ENCODE measurements at places on chromosomes 1 and 21. TPM values are rescaled to one million over a fixed set of nuclear protein-coding genes. Genes with fewer than 3 reads are reported as not detected.

TMOD4 gene
- 0.66 TPM for total RNA-seq

TMPRSS15 gene
- not detected for total RNA-seq

VANGL2 gene
- total RNA-seq = 8.1 TPM

DNA sequence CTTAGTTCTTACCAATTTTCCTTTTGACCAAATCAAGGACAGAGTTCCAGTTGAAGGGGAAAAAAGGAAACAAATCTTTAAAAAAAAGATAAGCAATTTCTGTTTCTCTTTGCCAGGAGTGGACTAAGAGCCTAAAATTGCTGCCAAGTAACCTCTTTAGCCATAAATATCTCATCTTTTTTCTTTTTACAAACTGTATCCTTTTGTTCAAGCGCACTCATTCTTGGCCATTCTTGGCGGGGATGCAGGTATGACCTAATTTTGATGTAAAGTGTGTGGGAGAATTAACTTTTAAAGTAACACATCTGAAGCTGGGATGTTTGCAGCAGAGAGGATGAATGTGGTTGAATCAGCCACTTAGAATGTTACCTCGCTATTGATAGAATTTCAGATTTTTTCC is 13.4 kb upstream of the KIF1B start:
- DNase-seq = no peak

- no peak for DNase-seq
Observed at GRCh38 chr1:48771561-48771960, 5.1 kb downstream of the BEND5 start.

DNA sequence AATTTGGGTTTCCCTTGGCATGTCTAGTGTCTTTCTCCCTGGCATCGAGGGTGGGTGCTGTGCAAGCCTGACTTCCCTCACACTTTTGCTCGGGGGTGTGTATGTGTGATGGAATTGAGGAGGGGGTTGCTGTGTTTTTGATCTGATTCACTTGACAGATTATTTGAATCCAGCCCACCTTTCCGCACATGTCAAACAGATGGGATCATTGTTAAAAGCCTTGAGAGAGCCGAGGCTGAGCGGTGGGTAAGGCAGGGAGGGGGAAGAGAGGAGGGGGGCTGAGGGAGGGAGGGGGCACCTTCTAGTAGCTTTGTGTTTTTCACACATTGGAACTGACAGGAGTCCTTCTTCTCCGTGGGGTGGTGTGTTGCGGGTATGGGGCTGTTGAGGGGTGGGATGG is 90.0 kb downstream of the PAPPA2 start:
- no peak for DNase-seq

EFHD2 gene
- total RNA-seq = 37.5 TPM

GRCh38 chr1:25549273-25550154 is 6.1 kb downstream of the LDLRAP1 start:
- peak; percentile 93 for DNase-seq

DNA sequence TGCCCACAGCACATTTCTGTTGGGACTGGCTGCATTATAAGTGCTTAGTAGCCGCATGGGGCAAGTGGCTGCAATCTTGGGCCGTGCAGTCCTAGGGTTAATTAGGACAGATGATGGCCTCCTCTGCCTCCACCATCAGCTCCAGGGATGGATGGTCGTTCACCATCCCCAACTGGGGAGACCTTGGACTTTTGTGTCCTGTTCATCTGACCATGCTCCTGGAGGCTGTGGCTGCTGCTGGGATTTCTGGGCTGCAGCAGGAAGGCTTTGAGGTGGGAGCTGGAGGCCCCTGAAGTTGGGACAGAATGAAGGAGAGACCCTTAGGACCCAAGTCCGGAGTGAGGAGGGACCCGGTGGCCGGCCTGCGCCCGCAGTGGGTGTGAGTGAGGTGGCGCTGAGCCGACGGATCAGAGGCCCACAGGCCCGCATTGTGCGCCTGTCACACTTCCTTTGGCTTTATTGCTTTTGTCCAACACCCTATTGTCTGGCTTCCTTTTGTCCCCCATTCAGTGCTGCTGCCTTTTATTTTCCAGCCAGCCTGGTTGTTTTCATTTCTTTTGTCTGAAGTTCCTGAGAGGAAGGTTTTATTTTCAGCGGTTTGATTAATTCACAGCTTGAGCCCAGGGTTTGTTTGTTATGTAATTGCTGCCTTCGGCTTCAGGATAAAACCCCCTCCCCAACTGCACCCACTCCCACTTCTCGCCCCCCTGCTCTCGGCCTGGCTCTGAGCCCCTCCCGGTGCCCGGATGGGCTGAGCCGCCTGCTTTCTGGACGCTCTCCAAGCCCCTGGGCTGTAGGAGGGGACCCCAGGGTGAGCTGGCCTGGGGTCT is 35.6 kb downstream of the SOX13 start:
- DNase-seq = no peak

DNA sequence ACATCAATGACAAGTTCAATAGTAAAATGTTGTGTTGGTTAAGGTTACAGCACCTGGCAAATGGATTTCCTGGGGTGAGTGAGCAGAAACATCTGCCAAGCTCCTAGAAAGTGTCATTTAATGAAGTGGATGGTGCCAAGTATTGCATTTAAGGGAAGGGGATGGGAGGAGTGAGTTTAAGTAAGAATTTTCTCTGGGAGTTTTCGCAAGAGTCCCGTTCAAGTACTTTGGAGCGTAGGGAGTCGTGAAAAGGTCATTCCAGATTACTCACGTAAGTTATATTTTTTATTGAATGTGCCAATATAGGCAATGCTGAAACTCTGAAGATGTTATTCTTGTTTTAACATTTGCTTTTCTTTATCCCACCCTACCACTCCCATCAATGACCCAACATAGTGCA is 117.4 kb upstream of the RAB3GAP2 start:
- DNase-seq = no peak

- no peak for DNase-seq
Observed at GRCh38 chr1:59605184-59605583, 209.6 kb upstream of the HOOK1 start.

PTGER3 gene
- 9.0 TPM for total RNA-seq

DNA sequence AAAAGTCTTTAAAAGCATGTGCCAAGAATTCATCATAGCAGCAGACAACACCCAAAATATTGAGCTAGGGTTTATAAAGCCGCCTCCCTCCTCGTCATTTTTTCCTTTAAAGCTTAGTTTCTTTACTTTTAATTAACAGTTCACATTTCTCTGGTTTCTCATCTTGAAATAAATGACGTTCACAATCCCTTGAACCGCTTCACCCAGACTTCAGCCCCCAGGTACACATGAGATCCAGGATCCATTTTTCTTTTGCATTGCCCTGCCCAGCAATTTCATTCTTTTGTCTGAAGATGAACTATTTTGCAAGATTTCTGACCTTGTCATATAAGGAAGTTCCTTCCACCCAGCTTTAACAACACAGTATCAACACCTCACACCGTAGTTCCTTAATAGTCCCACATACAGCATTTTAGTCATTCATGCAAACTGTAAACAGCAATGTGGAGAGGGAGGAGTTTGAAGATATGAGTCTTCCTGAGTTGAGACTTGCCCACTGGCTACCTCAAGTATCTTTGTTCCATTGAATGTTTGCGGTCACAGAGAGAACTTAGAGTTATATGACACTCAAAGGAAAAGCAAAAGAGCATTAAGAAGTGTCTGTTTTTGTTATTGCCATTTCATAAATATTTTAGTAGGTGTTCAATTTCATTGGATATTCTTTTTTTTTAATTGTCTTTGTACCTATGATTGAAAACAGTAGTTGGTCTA is 35.3 kb upstream of the CACYBP start:
- DNase-seq = no peak

GRCh38 chr1:198700396-198700795 is 61.6 kb downstream of the PTPRC start:
- no peak for DNase-seq

IL10 gene
- 2.5 TPM for total RNA-seq

DNA sequence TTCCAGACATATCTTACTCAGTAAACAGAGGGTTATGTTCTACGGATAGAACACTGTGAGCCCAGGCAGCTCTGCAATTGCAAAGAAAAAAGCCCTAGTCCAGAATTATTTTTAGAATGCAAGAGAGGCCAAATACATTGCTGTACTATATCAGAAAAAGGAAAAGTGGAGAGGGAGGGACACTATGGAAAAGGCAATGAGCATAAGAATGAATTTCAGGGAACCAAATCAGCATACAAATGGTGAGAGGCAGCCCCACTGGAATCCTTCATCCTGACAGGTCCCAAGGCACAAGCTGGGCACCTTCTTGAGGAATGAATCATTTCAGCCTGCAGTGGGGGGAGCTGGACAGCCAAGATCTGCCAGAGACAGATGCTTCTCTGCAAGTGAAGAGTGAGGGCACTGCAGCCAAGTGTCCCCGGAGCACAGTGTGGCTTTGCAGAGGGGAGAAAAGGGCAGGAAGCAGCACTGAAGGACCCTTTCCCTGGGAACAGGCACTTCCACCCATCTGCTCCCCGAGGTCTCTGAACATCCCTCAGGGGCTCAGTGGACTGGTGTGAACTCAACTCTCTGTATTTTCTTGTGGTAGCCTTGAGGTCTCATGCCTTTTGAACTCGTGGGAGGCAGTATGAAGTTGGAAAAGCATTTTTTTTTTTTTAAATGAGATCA is 115.6 kb downstream of the XCL2 start:
- no peak for DNase-seq

DNA sequence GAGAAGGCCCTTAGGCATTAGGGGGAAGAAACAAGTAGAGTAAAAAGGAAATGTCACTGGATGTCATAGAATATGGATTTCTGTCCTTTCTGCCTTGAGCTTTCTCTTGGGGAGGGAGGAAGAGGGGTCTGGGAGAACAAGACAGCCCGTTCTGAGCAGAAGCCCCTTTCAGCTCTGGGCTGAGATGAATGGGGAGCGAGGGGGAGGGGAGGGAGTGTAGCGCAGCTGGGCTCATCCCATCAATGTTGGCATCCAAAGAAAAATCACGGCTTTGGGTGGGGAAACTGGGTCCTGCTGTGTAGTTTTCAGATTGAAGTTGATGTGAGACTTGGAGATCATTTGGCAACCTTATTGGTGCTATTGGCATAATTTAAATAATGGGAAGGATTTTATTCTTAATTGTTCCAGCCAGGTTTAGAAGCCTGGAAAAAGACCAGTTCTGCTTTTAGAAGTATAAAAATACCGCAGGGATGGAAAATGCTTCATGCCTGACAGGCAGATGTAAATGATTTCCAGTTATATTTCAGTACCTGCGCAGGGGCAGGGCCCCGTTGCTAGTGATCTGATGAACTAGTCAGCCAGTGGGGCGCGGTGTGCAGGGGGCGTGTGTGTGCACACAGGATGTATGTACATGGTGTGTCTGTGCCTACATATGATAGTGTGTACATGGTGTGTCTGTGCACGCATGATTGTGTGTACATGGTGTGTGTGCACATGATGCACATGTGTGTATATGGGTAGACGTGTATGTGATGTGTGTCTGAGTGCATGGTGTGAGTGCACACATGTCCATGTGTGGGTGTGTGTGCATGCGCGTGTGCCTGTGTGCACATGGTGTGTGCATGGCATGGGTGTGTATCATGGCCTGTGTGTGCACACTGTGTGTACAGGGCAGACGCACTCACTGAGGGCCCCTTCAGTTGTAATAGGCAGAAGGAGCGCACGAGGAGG is 36.0 kb downstream of the ABCG1 start:
- no peak for DNase-seq

GRCh38 chr1:84936116-84936810 is 43.3 kb upstream of the LPAR3 start:
- peak; percentile 89 for DNase-seq

DNA sequence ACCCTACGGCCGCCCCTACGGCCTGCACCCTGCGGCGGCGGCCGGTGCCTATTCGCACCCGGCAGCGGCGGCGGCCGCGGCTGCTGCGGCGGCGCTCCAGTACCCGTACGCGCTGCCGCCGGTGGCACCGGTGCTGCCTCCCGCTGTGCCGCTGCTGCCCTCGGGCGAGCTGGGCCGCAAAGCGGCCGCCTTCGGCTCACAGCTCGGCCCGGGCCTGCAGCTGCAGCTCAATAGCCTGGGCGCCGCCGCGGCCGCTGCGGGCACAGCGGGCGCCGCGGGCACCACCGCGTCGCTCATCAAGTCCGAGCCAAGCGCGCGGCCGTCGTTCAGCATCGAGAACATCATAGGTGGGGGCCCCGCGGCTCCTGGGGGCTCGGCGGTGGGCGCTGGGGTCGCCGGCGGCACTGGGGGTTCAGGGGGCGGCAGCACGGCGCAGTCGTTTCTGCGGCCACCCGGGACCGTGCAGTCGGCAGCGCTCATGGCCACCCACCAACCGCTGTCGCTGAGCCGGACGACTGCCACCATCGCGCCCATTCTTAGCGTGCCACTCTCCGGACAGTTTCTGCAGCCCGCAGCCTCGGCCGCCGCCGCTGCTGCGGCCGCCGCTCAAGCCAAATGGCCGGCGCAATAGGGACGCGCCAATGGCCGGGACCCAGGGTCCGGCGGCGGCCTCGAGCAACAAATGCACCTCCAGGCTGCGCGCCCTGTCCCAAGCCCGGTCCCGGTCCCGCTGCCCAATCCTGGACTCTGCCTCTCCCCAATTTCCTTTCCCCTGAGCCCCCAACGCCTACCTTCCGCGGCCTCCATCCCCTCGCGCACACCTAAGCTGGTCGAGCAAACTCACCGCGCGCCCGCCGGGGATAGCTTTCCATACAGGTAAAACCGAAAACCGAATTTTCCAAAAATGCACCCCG is 1.8 kb downstream of the FOXD3 start:
- peak; percentile 31 for DNase-seq

COL11A1 gene
- total RNA-seq = 0.35 TPM

Data from kidney (tissue), 22 donors.